NAMALWA (cell line): ENCODE measurements at places on chromosomes 12 and 14.

- no peak for DNase-seq
These were observed 888.6 kb upstream of the SEL1L start for GRCh38 chr14:82422230-82422629.

DNA sequence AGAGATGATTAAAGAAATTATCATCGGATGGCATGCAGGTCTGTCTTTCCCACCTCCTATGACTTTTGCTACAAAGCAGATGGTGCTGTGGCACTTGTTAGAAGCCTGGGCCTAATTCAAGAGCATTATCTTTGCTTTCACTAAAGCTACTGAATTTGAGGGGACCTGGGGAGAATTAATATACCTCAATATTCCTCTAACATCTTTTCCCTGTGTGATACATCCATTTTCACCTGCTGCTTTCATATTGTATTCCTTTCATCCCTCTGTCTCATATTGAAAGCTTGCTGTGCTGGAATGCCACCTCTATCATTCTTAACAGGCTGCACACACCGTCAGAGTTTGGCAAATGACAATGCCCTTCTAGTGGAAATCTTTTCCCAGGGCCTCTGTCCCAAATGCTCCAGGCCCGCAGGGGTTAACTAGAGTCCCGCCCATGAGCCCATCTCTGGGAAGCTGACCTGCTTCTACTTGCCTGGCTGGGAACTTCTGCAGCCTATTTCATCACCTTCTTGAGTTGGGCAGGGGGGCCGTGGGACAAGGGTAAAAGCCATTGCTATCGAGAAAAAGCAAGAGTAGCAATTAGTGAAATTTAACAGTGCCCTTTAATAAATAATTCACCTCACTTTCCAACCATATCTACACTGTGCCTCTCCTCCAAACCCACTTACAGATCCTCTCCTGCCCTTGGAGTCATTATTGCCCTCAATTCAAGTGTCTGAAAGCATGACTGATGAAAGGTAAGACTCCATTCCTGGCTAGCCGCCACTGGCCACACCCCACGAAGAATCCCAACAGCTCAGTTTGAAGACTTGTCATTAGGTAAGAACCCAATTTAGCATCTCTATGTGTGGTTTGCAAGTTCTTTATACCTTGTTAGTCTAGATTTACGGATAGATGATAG is 126.7 kb upstream of the BTG1 start:
- DNase-seq = no peak

DNA sequence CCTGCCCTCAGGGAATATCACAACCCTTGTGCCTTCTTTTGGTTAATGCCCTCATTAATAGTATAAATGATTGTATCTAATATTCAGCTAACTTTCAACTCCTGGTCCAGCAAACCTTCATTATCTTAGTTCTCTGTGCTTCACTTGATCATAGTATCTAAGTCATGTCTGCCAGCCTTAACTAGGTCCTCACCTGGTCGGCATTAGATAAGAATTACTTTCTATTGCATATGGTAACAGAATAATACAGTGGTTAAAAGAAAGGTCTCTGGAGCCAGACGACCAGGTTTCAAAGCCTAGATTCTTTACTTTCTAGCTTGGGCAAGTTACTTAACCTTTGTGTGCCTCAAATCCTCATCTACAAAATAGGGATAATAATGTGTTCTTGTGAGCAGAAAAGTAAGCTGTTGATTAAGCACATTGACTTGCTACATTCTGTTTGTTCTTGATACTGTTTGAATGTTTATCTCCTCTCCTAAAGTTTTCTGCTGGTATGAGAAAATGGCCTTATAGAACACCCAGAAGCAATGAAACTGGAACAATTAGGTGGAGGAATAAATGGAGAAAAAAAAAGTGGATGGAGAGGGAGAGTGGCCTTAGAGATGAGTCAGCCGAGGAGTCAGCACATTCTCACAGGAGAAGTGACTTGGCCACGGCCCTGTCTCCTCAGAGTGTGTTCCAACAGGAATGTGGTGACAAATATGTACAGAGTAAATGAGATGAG is 176.1 kb downstream of the SLC25A21 start:
- no peak for DNase-seq

DNA sequence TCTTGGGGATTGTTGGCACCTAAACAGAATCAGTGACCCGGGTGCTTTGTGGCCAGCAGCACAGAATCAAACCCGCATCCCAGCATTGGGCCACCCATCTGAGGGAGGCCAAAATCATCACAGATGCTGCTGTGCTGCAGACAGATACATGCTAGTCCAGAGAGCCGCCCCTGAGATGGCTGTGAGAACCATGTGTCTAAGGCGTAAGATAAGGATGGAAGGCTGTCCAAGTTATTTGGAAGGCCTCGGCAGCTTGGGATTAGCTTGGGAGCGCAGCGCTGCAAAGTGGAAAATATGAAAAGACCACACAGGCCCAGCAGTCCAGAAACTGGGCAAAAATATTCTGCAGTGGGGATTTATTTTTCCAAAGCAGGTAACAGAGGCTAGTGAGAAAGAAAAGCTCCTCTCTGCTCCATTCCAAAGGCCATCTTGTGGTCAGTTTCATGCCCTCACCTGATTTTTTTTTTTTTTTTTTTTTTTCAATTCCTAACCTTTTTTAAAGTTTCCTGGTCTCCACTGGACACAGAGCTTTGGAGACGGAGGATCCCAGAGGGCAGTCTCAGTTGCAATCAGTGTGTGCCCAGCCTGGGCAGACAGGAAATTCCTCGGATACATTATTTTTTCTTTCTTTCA is 178.9 kb upstream of the BCL2L14 start:
- DNase-seq = no peak

- DNase-seq = no peak
These were observed 57.0 kb downstream of the PHLDA1 start for GRCh38 chr12:75974323-75975187.
